Fibroblast of skin of abdomen (primary cell): ENCODE measurements at places on chromosomes 6 and 20.

- peak; percentile 28 for DNase-seq
These were observed 4.2 kb upstream of the NCR3 start for GRCh38 chr6:31597006-31597405.

GRCh38 chr20:47466704-47467459 is 34.8 kb upstream of the NCOA3 start:
- DNase-seq, result no peak

GRCh38 chr6:53333439-53334408 is 15.0 kb downstream of the ELOVL5 start:
- DNase-seq, result no peak

DNA sequence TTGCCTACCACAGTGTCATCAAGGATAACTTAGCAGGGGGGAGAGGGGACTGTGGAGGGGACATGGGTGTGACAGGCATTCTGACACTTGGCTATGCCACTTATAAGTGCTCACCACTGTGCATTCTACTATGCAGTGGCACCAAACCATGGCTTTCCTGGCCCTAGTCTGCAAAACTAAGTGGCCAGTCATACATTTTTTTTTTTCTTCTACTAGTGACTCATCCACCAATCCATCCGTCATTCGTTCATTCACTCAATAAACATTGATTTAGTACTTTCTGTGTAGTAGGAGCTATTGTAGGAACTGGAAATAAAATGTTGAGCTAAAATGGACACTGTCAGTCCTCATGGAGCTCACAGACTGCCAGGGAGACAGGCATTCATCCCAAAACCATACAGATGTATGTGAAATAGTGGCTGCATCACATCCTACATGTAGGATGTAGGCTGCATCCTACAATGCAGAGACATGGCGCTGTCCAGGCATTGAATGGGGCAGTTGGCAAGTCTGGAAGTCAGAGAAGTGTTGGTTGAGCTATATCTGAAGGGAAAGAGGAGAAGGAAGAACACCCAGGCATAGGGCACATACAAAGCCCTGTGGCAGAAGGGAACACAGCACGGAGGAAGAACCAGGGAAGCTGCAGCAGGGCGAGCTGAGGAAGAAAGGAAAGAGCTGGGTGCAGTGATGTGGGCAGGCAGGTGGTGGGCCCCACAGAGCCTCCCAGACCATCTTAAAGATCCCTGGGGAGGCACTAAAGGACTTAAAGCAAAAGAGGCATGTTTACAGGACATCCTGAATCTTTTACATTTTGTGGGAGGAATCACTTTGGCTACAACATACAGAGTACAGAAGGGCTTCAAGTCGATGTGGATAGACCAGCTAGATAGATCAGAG is 224.4 kb downstream of the UST start:
- DNase-seq, result peak; percentile 57

GRCh38 chr6:129575378-129576118 is 134.4 kb downstream of the ARHGAP18 start:
- peak; percentile 71 for DNase-seq

- peak; percentile 48 for DNase-seq
These were observed 187.4 kb upstream of the PROKR2 start for GRCh38 chr20:5504061-5504739.

DNA sequence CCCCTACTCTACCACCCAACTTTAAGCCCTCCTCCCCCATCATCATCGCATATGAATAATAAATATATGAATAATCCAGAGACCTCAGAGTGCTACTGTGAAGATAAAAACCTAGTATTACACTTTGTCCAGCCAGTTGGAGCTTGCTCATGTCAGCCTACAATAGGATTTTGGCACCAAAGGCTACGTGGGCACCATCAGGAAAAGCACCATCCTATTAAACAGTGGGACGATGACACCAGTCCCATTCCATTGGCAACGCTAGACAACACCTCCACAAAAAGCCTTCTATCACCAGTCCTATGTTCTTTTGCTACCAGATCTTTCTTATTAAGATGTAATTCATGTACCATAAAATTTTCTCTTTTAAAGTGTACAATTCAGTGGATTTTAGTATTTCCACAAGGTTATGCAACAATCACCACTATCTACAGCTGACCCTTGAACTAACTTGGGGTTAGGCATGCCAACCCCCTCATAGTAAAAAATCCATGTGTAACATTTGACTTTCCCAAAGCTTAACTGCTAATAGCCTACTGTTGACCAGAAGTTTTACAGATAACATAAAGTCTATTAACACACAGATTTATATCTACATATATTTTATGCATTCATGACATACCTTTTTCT is 41.1 kb downstream of the CNKSR3 start:
- DNase-seq, result no peak

GRCh38 chr6:136501514-136501913 is 48.7 kb downstream of the MAP7 start:
- DNase-seq, result peak; percentile 9

DNA sequence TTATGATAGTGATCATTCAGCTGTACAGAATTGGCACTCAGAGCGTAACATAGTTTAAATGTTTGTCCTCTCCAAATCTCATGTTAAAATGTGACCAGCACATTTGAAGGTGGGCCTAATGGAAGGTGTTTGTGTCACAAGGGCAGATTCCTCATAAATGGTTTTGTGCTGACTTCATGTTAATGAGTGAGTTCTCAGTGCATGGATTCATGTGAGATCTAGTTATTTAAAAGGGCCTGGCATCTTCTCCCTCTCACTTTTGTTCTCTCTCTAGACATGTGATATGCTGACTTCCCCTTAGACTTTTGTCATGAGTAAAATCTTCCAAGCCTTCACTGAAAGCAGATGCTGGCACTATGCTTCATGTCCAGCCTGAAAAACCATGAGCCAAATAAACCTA is 452.4 kb upstream of the PTCHD4 start:
- no peak for DNase-seq

GRCh38 chr6:33114406-33114805 is 38.6 kb downstream of the HLA-DPB1 start:
- no peak for DNase-seq

DNA sequence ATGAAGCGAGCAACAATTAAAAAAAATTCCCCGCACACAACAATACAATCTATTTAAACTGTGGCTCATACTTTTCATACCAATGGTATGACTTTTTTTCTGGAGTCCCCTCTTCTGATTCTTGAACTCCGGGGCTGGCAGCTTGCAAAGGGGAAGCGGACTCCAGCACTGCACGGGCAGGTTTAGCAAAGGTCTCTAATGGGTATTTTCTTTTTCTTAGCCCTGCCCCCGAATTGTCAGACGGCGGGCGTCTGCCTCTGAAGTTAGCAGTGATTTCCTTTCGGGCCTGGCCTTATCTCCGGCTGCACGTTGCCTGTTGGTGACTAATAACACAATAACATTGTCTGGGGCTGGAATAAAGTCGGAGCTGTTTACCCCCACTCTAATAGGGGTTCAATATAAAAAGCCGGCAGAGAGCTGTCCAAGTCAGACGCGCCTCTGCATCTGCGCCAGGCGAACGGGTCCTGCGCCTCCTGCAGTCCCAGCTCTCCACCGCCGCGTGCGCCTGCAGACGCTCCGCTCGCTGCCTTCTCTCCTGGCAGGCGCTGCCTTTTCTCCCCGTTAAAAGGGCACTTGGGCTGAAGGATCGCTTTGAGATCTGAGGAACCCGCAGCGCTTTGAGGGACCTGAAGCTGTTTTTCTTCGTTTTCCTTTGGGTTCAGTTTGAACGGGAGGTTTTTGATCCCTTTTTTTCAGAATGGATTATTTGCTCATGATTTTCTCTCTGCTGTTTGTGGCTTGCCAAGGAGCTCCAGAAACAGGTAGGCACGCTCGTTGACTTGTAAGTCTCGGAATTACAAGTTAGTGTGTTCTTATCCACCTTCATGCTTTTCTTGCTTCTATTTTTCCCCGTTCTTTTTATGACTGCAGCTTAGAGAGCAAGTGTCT is at the start of gene EDN1:
EDN1 (plus strand) TSS at position 429 of the 888 bp plus-strand sequence; CDS start at position 698, 269 bp downstream.
- DNase-seq, result peak; percentile 88

GRCh38 chr20:23002276-23002675 is 32.8 kb upstream of the SSTR4 start:
- no peak for DNase-seq

DNA sequence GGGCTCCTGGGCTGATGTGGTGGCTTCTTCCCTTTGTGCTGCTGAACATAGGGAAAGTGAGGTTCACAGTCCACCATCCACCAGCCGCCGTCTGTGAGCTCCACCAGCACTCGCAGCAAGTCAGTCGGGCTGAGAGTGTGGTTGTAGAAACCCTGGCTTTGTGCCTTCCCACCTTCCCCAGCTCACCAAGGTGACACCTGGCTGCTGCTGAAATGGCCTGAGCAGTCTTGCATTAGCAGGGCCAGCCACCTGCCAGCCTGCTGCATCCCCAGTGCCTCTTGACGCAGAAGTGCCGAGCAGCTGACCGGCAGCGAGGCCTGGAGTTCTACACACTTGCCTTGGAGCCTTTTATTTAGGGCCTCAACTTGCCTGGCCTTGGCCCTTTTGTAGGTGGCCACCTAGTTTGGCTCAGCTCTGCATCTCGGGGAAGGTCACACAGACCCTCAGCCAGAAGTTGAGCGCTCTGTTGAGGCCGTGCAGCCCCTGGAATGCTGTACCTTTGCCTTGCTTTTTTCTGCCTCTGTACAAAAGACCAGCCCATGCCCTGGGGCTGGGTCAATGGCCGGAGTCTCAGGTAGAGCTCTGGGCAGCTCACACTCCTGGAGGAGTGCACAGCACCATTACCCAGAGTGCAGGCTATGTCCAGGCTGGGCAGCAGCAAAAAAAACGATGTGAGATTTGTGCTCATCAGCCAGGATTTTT is 76.5 kb downstream of the PTPN1 start:
- DNase-seq, result no peak

DNA sequence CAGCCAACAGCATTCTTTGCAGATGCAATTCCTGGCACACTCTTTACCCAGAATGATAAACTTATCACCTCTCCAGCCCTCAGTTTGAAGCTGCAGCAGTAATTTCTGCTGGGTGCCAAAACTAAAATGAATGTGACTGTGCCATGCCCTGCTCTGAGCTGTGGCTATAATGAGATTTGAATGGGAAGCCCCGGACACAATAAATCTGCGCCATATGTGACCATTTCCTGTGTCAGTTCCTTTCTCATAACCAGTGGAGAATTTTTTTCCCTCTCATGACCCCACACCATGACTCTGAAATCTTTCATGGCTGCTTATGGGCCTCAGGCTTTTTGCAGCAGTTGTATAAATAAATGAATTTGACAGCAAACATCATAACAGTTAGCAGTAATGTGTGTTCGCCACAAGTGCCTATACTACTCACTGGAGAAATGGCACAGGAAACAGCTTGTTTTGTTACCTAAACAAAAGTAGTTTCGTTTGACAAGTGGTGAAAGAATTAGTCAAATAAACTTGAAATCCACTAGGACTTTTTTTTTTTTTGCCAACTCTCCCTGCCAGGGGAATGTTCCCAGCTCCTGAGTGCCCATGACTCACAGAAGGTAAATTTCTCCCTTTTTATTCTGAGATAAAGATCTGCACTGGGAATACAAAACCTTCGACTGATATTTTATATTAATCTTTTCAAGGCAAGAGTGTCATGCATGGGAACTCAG is 408.4 kb downstream of the PKHD1 start:
- no peak for DNase-seq

DNA sequence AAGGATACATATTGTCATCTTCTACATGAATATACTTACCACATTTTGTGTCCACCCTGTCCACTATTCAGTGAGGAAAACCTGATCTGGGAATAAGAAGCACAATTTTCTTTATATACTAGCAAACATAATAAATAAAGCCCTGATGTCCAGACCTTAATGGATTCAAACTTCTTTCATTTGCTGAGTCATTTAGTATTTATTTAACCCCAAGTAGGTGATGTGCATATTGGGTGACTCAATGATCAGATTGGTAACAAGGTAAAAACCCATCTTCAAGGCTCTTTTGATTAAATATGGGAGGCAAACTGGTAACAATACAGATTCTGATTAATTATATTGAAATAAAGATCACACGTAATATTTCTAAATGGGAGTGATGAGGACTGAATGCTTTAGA is 1159.8 kb upstream of the EYS start:
- no peak for DNase-seq

- peak; percentile 88 for DNase-seq
These were observed 343.0 kb downstream of the CDKAL1 start for GRCh38 chr6:20877008-20877937.

DNA sequence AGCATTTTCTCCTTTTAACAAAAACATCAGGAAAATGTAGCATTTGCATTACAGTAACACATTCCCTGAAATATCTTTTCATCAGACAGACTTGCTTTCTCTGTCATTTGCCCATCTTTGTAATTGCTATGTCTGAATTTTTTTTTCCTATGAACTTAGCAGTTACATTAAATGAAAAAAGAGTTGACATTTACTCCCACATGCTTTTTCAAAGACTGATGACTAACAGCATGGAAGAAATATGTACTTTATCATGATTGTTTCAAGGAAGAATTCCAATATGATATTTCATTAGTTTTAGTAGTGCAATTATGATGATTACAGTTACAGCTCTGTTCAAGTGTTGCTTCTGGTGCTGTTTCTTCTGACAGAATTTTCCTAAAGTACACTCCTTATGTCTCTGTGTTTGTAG is 864.5 kb upstream of the MAN1A1 start:
- DNase-seq, result no peak

GRCh38 chr20:48716086-48716485 is 111.7 kb downstream of the PREX1 start:
- no peak for DNase-seq

GRCh38 chr6:97198046-97198565 is 84.9 kb downstream of the MMS22L start:
- no peak for DNase-seq

GRCh38 chr6:157182503-157183264 is 140.6 kb downstream of the TMEM242 start:
- no peak for DNase-seq

- no peak for DNase-seq
These were observed 6.4 kb downstream of the CD109 start for GRCh38 chr6:73702444-73702843.

DNA sequence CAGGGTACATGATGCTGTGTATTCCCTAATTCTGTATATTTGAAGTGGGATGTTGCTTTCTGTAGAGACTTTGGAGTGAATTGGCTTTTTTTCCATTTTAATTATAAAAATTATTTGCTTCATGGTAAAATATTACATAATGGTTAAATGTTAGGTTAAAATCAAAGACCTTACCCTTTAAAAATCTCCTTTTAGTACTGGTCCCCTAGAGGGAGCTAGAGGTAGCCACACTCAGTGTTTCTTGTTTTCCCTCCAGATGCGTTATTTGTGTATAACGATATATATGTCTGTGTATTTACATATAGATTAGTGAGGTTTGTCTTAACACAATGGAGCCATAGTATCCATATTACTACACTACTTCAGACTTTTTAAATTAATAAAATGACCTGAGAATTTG is 146.7 kb downstream of the PLCB4 start:
- DNase-seq, result no peak

GRCh38 chr6:3882431-3882830 is 33.3 kb downstream of the FAM50B start:
- no peak for DNase-seq

GRCh38 chr20:47753576-47754387 is 31.5 kb downstream of the SULF2 start:
- no peak for DNase-seq

DNA sequence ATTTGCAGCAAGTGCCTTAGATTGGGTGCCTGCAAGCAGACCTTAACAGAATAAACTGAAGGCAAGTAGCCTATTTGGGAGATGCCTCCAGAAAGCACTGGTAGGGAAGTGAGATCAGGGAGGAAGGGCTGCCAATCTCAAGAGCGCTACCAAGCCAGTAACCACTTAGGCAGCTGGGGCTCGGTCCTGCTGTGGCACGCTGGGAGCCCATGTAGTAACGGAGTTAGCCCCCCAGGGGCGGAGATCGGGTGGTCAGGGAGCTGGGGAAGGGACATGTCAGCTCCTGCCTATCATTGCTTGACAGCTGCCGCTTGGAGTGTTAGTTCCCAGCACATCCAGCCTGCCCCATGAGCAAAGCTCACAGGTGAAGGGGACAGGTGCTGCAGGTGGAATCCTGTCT is 127.0 kb downstream of the CEBPB start:
- no peak for DNase-seq
